Fibroblast of the conjunctiva (primary cell): ENCODE measurements at places on chromosomes 6 and 20.
A peak's percentile ranks its signal among the peaks of the same experiment; 100 is the strongest.

DNA sequence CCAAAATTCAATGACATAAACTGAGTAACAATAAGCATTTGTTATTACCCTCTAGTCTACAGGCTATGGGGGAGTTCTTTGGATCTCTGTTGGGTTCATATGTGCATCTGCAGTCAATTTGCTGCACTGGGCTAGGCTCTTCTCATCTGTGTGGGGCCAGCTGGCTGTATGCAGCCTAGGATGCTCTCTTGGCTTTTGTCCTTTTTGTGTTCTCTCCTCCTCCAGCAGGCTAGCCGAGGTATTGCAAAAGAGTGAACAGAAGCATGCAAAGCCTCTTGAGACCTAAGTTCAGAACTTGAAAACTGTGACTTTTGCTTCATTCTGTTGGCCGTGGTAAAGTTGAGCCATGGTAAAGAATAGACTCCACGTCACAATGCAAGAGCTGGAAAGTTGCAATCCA is 62.8 kb upstream of the FOXO3 start:
- peak; percentile 12 for DNase-seq

GRCh38 chr20:46332373-46333160 is 24.3 kb upstream of the CDH22 start:
- no peak for DNase-seq

DNA sequence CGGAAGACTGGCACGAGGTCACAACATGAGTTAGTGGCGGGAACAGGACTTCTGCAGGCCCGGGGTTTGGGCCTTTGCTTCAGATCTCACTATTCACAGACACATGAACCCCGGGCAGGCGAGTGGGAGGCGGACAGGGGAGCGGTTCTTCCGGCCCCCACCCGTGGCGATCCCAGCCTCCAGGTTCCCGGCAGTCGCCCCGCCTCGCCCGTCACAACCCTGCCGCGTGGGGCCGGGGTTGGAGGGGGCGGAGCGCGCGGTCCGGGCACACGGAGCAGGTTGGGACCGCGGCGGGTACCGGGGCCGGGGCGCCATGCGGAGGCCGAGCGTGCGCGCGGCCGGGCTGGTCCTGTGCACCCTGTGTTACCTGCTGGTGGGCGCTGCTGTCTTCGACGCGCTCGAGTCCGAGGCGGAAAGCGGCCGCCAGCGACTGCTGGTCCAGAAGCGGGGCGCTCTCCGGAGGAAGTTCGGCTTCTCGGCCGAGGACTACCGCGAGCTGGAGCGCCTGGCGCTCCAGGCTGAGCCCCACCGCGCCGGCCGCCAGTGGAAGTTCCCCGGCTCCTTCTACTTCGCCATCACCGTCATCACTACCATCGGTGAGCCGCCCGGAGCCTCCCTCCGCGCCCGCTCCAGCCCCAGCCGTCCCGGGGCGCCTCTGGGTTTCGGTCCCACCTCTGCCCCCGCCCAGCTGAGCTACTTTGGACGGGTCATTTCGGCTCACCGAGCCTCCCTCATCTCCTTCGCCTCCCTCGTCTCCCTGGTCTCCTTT is at the start of gene KCNK15:
Gene KCNK15, plus strand, starts transcription at position 268 of the 769 bp plus-strand sequence. Its CDS starts 46 bp downstream, at position 314.
- no peak for DNase-seq

DNA sequence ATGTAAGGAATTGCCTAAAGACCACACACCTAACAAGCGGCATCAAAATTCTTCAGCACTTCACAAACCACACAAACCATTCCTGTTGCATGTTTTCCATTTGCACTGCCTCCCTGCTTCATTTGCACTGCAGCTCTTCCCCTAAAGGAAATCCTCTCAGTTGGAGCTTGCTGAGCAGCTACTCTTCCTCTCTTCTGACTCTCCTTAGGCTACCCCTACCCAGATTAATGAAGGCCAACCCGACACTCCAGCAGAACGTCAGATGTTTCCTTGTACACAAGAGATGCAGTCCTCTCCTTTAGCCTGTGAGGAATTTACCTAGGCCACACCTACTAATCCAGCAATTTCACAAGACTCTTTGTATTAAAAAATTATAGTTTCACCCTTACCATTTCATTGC is 8.1 kb downstream of the BEND6 start:
- DNase-seq = no peak

DNA sequence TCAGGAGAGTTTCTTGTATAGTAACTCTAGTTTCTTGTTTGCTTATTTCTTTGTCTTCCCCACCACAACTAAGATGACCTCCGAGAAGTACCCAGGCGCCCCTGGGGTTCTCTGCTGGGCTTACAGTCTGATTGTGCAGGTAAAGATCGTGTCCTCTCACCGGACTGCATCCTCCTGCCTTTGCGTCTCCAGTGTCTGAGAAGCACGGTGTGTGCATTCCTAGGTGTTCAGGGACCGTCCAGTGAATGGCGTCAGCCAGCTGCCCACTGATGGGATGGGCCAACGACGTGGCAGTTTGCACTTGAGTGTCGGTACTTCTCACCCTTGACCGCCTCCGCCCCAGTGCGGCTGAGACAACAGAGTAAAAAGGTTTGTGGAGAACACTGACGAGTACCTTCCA is 56.0 kb upstream of the NFATC2 start:
- DNase-seq = no peak

GRCh38 chr6:138588805-138589434 is 89.6 kb upstream of the NHSL1 start:
- DNase-seq = peak; percentile 78

- no peak for DNase-seq
Observed at GRCh38 chr6:117072134-117072533, 193.2 kb upstream of the VGLL2 start.

DNA sequence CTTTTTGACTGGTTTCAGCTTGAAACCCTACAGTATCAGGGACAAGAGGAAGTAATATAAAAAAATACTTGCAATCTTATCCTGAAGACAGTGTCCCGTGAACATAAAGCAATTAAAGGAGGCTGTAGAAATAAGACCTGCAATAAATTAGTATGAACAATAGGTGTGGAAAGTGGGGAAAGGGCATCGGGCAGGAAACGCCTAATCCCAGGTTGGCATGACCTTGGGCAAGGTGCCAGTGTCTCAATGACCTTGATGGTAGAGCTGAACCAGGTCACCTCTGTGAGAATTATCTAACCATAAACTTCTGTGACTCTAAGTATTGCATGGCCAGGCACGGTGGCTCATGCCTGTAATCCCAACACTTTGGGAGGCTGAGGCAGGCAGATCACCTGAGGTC is 115.2 kb downstream of the LY86 start:
- DNase-seq = no peak

- DNase-seq = no peak
Observed at GRCh38 chr6:168990019-168990751, 263.5 kb downstream of the THBS2 start.

DNA sequence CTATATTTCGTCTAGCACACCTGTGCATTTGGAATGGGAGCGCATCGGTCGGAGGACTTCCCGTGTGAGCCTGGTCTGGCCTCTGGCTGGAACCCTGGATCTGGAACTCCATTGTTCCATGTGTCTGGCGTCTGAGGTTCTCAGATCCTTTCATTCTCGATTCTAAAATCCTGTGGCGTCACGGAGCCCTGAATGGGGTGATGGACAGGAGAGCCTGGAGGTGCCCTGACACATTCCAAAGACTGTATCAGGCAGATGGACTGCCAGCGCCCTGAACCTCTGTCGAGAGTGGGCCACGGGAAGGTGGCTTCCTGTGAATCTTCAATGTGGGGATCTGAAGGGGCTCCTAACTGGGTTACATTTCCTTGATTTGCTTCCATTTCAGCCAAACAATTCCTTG is 20.6 kb downstream of the MYH7B start:
- no peak for DNase-seq

DNA sequence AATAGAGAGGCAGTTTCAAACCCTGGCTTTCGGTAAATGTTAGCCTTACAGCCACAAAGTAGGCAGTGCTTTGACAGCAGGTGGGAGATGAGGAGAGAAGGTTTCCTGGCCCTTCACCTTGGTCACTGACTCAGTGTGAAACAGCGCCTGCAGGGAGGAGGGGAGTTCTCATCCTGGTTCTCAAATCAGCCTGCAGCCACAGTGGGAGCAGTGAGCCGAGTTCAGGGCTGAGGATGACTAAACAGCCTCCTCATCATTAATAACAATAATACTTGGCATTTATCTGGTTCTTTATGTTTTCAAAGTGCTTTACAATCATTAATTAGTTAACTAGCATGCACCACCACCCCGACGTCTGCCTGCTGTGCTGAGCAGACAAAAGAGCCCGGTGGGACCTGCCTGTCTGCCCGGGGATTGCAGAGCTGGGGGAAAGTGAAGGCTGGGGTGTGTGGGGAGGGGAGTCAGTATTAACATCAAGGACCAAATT is 59.6 kb downstream of the PRDM1 start:
- DNase-seq = no peak

- DNase-seq = no peak
Observed at GRCh38 chr6:43982084-43982625, 145.1 kb downstream of the MRPL14 start.

GRCh38 chr20:48875914-48876240 is 45.6 kb upstream of the ARFGEF2 start:
- DNase-seq = peak; percentile 36

DNA sequence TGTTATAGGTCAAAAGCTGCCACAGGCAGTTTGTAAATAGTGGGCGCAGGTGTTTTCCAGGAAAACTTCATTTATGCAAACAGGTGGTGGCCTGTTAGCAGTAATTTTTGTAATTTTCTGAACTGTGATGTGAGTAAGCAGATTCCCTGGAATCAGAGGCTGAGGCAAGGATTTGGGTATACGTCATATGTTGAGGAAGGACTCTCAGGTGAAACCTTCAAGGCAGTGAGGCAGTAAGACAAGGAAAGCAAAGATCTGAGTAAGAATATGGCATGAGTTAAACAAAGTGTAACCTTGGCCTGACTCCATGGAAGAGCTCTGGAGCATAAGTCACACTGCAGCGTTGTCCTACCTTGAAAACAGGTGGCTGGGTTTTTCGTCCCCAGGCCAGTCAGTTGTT is 291.1 kb upstream of the BTBD3 start:
- no peak for DNase-seq
